ENCODE measurements at places on chromosomes 3 and 15. TPM values are rescaled to one million over a fixed set of nuclear protein-coding genes. Genes with fewer than 3 reads are reported as not detected.

- no peaks in the 10 kb centered on the region for H3K36me3 ChIP-seq
- DNase-seq: no peak
- H3K4me1 ChIP-seq: no peaks in the 10 kb centered on the region
Observed at GRCh38 chr3:143158014-143158988, 38.7 kb downstream of the CHST2 start.

DNA sequence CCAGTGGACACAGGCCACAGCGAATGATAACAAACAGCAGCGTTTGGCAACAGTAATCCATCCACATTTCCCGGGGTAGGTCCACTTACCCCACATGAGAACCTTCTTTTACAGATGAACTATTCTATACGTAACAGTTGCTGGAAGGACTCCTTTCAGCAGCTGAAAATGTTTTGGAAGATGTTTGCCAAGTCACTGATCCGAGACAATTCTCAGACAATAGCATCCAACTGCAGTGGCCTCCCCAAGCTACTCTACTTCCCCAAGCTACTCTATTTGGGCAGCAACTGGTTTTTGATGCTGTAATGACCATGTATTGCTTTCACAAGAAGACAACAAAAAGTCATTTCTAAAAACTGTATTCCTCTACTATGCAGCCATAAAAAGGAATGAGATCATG is 87.5 kb downstream of the ADAMTS17 start:
- no peaks in the 10 kb centered on the region for H3K4me1 ChIP-seq
- H3K36me3 ChIP-seq: no peaks in the 10 kb centered on the region
- H3K27me3 ChIP-seq: no peaks in the 10 kb centered on the region
- no peak overlapping the region for H3K4me3 ChIP-seq
- peak; percentile 3 for DNase-seq

GRCh38 chr3:99817047-99817436 is 620 bp upstream of the CMSS1 start:
- H3K36me3 ChIP-seq: no peaks in the 10 kb centered on the region
- H3K4me3 ChIP-seq: peak overlapping the region; percentile 53
- H3K27me3 ChIP-seq: no peaks in the 10 kb centered on the region
- peaks cover 16% of the 10 kb centered on the region for H3K4me1 ChIP-seq
- peak overlapping the region; percentile 88 for H3K27ac ChIP-seq

GRCh38 chr3:144032531-144033239 is 61.1 kb downstream of the DIPK2A start:
- no peaks in the 10 kb centered on the region for H3K27me3 ChIP-seq
- H3K36me3 ChIP-seq: no peaks in the 10 kb centered on the region
- H3K4me1 ChIP-seq: no peaks in the 10 kb centered on the region
- no peak overlapping the region for H3K27ac ChIP-seq
- no peak for DNase-seq

- no peaks in the 10 kb centered on the region for H3K27me3 ChIP-seq
- no peak for DNase-seq
- H3K27ac ChIP-seq: no peak within 1 kb of the TSS
- H3K4me1 ChIP-seq: no peaks in the 10 kb centered on the region
- H3K36me3 ChIP-seq: no peaks in the 10 kb centered on the region
Observed at GRCh38 chr3:112974894-112975293, at the start of gene CD200R1. Gene CD200R1, minus strand, starts transcription at chr3:112975103. Its CDS starts 246 bp downstream, at chr3:112974857.

DNA sequence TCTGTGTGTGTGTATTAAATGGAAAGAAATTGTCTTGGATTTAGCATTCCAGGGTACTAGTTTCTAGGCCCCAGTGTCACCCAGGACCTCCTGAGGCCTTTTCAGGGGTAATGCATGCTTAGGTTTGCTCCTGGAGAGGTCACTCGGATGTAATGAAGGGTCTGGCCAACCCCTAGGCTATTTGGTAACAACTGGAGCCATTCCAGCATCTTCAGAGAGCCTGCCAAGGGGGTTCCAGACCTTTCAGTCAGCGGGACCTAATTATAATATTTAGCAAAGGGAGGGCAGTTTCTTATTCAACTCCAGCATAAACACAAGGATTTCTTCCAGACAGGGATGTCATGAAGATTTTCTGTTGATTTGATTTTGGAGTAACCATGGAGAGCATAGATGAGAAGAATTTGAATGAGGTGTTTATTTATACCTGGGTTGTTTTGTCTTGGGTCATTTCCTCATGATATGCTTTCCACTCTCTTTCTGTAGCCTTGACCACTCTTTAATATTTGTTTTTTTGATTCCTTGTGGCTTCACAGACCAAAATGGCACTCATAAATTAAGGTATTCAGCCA is 17.4 kb downstream of the KAT2B start:
- peak overlapping the region; percentile 13 for H3K27ac ChIP-seq
- no peak for DNase-seq
- H3K27me3 ChIP-seq: no peaks in the 10 kb centered on the region
- no peak overlapping the region for H3K4me3 ChIP-seq
- H3K4me1 ChIP-seq: peaks cover 60% of the 10 kb centered on the region

- H3K27ac ChIP-seq: no peak overlapping the region
- no peaks in the 10 kb centered on the region for H3K36me3 ChIP-seq
- no peak for DNase-seq
- H3K4me1 ChIP-seq: no peaks in the 10 kb centered on the region
Observed at GRCh38 chr15:96553006-96553405, 222.5 kb downstream of the NR2F2 start.

GRCh38 chr15:27412415-27412814 is 441.4 kb downstream of the GABRG3 start:
- no peaks in the 10 kb centered on the region for H3K27me3 ChIP-seq
- H3K4me1 ChIP-seq: no peaks in the 10 kb centered on the region
- H3K36me3 ChIP-seq: no peaks in the 10 kb centered on the region

DNA sequence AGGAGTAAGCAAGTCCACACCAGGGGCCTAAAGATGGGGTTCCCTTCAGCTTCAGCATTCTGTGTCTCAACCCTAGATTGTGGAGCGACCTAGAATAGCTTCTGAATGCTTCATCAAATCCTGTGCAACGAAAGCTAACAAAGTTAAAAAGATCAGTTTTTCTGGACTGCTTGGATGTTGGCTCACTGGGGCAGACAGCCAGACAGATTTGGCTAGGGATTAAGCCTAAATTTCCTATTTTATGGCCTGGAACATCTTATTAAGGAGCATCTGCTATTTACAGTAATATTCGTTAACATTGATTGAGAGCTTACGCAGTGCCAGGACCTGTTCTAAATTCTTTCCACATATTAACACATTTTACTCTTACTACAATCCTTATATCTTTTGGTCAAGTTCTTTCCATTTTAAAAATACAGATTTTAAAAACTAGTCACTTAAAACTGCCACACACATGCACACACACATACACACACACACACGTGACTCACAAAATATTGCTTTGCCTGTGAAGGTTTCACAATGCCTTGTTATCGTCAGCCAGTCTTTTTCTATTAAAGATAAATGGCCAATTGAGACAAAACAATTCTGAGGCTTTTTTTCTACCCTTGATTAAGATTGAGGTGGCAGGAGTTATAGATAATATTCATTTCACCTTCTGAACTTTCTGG is 173.3 kb upstream of the SNTN start:
- H3K27ac ChIP-seq: no peak overlapping the region
- no peaks in the 10 kb centered on the region for H3K36me3 ChIP-seq
- H3K4me3 ChIP-seq: no peak overlapping the region

- H3K36me3 ChIP-seq: no peaks in the 10 kb centered on the region
- no peaks in the 10 kb centered on the region for H3K27me3 ChIP-seq
- H3K4me3 ChIP-seq: no peak overlapping the region
- no peak for DNase-seq
- H3K27ac ChIP-seq: no peak overlapping the region
Observed at GRCh38 chr3:82390868-82391267, 629.4 kb upstream of the GBE1 start.

GRCh38 chr15:63912061-63912615 is 78.4 kb upstream of the HERC1 start:
- H3K27ac ChIP-seq: no peak overlapping the region
- DNase-seq: peak; percentile 47
- H3K27me3 ChIP-seq: no peaks in the 10 kb centered on the region
- H3K36me3 ChIP-seq: no peaks in the 10 kb centered on the region

DNA sequence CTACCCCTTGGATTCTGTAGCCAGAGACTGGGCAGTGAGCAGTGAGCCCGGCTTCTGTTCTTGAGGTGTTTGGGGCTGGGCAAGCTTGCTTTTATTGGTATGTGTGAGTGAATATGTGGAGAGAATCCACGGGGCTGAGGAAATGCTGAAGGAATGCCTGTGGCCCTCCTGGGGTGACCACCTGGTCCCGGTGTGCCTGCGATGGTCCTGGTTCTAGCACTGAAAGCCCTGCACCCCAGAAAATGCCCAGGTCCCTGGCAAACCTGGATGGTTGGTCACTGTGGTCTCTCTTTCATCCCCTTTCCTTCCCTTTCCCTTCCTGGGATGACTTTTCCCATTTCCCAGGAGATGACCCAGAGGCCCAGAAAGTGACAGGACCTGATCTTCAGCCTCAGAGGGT is 4.2 kb downstream of the ZBTB47 start:
- H3K27me3 ChIP-seq: no peaks in the 10 kb centered on the region
- peaks cover 23% of the 10 kb centered on the region for H3K36me3 ChIP-seq
- H3K4me3 ChIP-seq: no peak overlapping the region
- peaks cover 27% of the 10 kb centered on the region for H3K4me1 ChIP-seq
- no peak overlapping the region for H3K27ac ChIP-seq
- DNase-seq: no peak

GRCh38 chr15:47412802-47413201 is 304.5 kb upstream of the SEMA6D start:
- H3K4me3 ChIP-seq: no peak overlapping the region
- no peaks in the 10 kb centered on the region for H3K36me3 ChIP-seq
- H3K27ac ChIP-seq: no peak overlapping the region
- H3K4me1 ChIP-seq: no peaks in the 10 kb centered on the region

- H3K4me3 ChIP-seq: no peak overlapping the region
- no peak overlapping the region for H3K27ac ChIP-seq
- H3K4me1 ChIP-seq: no peaks in the 10 kb centered on the region
- no peaks in the 10 kb centered on the region for H3K36me3 ChIP-seq
- H3K27me3 ChIP-seq: no peaks in the 10 kb centered on the region
- no peak for DNase-seq
Observed at GRCh38 chr3:99684644-99685043, 46.2 kb downstream of the COL8A1 start.

DNA sequence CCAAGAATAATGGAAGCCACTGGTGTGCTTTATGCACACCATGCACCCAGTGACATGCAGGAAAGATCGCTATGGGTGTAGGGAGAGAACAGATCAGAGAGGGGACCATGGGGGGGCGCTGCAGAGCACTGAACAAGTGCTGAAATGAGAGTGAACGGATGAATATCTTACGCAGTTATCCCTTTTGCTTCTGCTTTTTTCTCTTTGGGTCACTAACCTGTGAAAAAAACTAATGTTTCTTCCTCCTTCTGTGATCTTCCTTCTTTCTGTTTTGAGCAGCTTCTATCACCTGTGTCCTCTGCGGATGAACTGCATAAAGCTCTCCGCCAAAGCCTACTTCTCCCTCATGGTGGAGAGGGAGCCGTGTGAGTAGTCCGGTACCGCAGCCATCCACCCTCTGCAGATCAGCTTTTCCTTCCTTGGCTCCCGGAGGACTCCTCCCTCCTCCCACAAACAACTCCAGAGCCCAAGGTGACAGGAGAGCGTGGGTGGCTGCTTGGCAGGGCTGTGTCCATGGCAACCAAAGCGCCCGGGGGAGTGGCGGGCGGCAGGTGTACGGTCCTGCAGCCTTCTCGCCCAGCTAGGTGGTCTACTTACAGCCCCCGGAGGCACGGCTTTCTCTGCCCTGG is 106.2 kb downstream of the DGKG start:
- no peak overlapping the region for H3K4me3 ChIP-seq
- no peaks in the 10 kb centered on the region for H3K27me3 ChIP-seq
- H3K36me3 ChIP-seq: no peaks in the 10 kb centered on the region
- no peak overlapping the region for H3K27ac ChIP-seq

GRCh38 chr15:94535298-94536048 is 304.1 kb downstream of the MCTP2 start:
- no peaks in the 10 kb centered on the region for H3K4me1 ChIP-seq
- no peaks in the 10 kb centered on the region for H3K36me3 ChIP-seq
- no peak for DNase-seq
- H3K27me3 ChIP-seq: no peaks in the 10 kb centered on the region
- H3K4me3 ChIP-seq: no peak overlapping the region

- no peak for DNase-seq
- H3K27me3 ChIP-seq: no peaks in the 10 kb centered on the region
- no peaks in the 10 kb centered on the region for H3K36me3 ChIP-seq
- no peak overlapping the region for H3K4me3 ChIP-seq
Observed at GRCh38 chr3:127121885-127122284, 71.0 kb upstream of the PRR23E start.

- no peaks in the 10 kb centered on the region for H3K36me3 ChIP-seq
- H3K27me3 ChIP-seq: no peaks in the 10 kb centered on the region
- no peak overlapping the region for H3K27ac ChIP-seq
- DNase-seq: no peak
Observed at GRCh38 chr3:163916596-163917560, 1161.4 kb downstream of the SI start.

DNA sequence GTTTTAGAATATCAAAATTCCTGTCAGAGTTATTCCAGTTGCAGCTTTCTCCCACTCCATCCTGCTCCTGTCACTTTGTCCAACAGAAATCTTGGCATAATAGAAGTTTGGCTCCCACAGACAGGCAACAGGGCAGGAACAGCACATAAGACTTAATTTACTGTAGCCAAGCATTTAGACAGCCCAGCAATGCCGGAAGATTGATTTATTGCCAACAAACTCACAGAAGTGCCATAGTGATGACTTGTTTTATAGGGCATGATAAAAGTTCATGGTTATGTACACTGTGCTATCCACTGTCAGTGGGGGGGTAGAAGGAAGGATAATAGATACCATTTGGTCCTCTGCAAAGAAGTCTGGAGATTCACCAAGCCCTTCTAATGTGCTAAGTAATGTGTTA is 98.3 kb upstream of the CBLB start:
- no peaks in the 10 kb centered on the region for H3K4me1 ChIP-seq
- H3K4me3 ChIP-seq: no peak overlapping the region
- H3K27me3 ChIP-seq: no peaks in the 10 kb centered on the region
- no peak overlapping the region for H3K27ac ChIP-seq

- DNase-seq: no peak
- H3K27ac ChIP-seq: no peak overlapping the region
- H3K27me3 ChIP-seq: no peaks in the 10 kb centered on the region
- H3K4me1 ChIP-seq: no peaks in the 10 kb centered on the region
- H3K36me3 ChIP-seq: no peaks in the 10 kb centered on the region
Observed at GRCh38 chr3:112744825-112745566, 101.7 kb downstream of the CD200R1L start.

GRCh38 chr3:195403841-195404408 is 38.9 kb downstream of the ACAP2 start:
- no peaks in the 10 kb centered on the region for H3K27me3 ChIP-seq
- H3K4me1 ChIP-seq: peaks cover 5% of the 10 kb centered on the region
- H3K36me3 ChIP-seq: no peaks in the 10 kb centered on the region
- H3K4me3 ChIP-seq: no peak overlapping the region

- H3K4me1 ChIP-seq: no peaks in the 10 kb centered on the region
- H3K27ac ChIP-seq: no peak overlapping the region
- H3K4me3 ChIP-seq: no peak overlapping the region
- no peaks in the 10 kb centered on the region for H3K36me3 ChIP-seq
- H3K27me3 ChIP-seq: no peaks in the 10 kb centered on the region
- DNase-seq: no peak
Observed at GRCh38 chr3:165549665-165550064, 287.6 kb downstream of the BCHE start.

SNTN gene
- 6.3 TPM for total RNA-seq

ITGB5 gene
- total RNA-seq: 105 TPM

CPLX3 gene
- total RNA-seq: not detected

DIPK2A gene
- total RNA-seq: 28.1 TPM

MOBP gene
- total RNA-seq: not detected

AMOTL2 gene
- 179 TPM for total RNA-seq

CHCHD4 gene
- 2.1 TPM for total RNA-seq

LMAN1L gene
- not detected for total RNA-seq

UBA3 gene
- total RNA-seq: 49.1 TPM

GRK7 gene
- total RNA-seq: not detected

DRD3 gene
- total RNA-seq: not detected

All from upper lobe of left lung (tissue), 6 donors.